RCC 7860 (cell line): ENCODE measurements at places on chromosomes 11 and 22.

DNA sequence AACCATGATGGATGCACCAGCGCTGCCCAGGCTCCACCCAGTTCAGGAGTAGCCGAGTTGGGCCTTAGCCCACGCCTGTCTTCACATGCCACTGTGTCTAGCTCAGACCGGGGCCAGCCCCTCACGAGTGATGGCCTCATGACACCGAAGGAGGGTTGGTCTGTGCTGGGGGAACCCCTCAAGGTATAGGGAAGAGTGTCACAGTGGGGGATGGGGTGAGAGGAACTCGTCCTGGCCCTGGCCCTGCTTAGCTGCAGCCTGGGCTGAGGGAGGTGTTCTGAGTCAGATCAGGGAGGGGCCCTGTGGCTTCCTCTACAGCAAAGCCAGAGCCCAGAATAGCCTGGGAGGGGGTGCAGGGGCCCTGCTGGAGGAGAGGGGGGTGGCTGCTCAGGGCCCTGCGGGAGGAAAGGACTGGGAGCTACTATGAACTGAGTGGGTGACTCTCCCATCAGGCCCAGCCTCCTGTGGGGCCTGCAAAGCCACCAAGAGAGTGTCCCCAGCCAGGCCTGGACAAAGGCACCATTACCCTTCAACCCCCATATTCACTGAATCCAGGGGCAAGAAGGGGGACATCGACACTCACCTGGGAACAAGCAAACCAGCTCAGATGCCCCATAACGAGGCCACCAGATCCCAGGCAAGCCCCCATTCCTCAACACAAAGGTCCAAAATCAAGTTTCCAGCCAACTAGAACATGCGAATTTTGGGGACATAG is 41.2 kb downstream of the IGLL5 start:
- DNase-seq = no peak

DNA sequence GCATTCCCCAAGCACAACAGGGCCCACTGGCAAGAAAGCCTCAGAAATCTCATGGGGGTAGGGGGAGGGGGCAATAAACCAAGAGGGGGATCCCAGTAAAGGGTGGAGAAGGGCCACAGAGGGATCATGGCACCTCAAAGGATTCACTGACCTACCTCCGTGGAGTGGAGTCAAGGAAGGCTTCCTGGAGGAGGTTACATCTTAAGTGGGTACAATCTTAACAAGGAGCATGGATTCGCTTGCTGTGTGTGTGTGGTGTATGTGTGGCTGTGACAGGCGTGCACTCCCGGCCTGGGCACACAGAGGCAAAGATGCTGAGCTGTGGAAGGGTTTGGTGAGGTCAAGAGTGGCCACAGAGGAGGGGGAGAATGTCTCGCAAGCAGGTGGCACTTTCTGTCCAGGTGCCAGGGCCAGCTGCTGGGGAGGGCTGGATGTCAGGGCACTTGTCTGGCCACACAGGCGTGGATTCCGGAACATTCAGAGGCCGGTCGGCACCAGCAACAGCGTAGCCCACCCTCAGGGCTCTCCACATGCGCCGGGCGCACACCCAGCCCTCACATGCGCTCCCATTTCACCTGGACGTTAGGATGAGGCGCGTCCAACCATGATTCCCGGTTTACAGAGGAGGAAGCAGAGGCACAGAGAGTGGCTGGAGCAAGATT is 43.3 kb downstream of the WNT7B start:
- DNase-seq = no peak

- no peak for DNase-seq
Observed at GRCh38 chr11:96267001-96267495, 75.9 kb downstream of the MAML2 start.

- DNase-seq = no peak
Observed at GRCh38 chr11:31827455-31828206, 16.5 kb upstream of the PAX6 start.

DNA sequence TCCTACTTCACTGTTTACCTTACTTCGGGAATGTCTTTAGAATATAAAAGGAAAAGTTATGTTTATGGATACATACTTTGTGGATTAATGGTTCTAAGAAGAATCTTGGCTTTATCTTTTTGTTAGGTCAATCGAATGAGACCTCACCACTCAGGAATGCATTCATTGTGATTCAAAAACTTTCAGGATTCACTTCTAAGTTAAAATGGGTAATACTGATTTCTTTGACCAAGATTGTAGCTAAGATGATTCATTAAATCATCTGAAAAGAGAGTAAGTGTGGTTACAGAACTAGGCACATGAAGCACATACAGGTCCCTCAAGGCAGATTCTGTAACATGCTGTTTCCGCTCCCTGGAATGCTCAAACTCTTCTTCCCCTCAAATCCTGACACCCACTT is 716.4 kb downstream of the KCNA4 start:
- peak; percentile 73 for DNase-seq

- no peak for DNase-seq
Observed at GRCh38 chr22:19666673-19667593, 47.4 kb upstream of the SEPTIN5 start.

- DNase-seq = no peak
Observed at GRCh38 chr22:39715778-39716495, 145.4 kb downstream of the CACNA1I start.

DNA sequence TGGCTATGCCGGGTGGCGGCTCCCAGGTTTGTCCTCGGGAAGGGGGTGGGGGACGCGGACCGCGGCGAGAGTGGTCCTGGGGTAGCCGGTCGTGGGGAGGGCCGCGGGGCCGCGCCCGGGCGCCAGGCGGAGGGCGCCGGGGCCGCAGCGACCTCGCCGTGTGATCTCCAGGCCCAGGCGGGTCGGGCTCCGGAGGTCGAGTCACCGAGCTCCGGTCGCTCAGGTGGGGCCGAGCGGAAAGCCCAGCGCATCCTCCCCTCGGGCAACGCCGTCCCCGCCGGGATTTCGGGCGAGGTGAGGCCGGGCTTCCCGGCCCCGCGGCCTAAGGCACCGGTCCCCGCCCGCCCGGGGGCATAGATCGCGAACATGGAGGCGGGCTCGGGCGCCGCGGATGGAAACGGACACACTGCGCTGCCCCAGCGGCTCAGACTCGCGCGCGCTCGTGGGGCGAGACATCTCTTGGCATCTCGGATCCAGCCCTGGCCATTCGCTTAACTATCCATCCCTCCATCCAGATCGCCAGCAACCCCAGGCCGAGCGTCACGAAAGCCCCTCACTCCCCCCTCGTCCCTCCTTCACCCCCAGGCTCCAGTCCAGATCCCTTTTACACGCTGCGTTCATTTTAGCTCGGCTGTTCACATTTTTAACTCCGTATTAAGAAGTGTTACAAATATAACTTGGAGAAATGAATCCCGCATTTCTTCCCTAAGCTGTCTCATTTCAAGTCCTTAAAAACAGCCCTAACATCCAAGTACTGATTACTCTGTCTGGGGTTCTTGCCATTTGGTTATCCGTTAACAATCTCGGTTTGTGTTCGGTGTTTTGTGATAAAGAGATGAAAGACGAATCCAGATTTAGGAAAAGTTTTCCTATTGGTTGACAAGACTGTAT is 460 bp downstream of the ZC3H12C start:
- peak; percentile 12 for DNase-seq

GRCh38 chr11:67113231-67113721 is 5.8 kb upstream of the KDM2A start:
- DNase-seq = no peak

GRCh38 chr11:116374085-116374484 is 398.7 kb downstream of the BUD13 start:
- no peak for DNase-seq

GRCh38 chr22:35868938-35869337 is 151.3 kb downstream of the APOL5 start:
- no peak for DNase-seq

DNA sequence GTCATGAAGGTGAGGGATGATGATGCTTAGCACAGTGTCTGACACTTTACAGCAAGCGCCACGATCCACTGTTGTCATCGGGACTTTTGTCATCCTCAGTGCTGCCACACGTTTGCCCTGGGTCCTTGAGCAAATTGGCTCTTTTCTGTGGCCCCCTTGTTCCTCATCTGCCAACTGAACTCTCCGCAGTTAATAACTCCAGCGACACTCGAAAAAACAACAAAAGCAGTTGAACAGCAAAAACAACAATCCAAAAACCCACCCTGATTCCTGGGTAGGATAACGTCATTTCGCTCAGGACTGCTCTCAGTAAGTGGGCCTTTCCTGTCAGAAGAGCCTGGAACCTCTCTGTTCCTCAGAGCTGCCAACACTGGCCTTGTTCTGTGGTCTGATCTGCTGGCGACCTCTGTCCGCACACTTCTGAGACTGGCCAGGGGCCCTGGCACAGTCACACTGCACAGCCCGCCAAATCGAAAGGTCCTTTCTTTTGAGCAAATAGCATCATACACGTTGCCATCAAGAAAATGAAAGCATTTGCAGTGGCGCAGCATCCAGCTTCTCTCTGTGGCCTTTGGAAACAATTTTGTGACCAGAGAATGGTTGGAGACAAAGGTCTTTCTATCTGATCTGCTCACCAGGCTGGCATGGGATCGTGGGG is 79.9 kb upstream of the SYT13 start:
- no peak for DNase-seq

DNA sequence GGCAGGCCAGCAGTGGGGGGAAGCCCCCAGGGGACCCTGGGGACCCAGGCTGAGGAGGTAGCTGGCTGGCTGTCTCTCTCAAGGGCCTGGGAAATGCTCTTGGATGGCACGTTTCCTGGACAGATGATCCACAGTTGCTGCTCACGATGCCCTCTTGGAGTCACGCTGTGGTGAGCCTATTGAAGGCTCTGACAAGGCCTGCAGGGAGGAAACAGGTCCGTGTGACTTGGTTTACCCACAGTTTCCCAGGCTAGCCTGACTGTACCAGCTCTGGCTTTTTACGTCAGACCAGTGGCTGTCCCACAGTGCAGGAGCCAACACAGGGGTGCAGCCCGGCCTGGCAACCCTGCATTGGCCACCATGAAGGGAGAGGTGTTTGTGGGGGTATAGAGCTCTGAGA is 29.2 kb upstream of the PPARA start:
- DNase-seq = no peak

GRCh38 chr11:10414659-10415058 is 40.4 kb upstream of the AMPD3 start:
- DNase-seq = no peak

DNA sequence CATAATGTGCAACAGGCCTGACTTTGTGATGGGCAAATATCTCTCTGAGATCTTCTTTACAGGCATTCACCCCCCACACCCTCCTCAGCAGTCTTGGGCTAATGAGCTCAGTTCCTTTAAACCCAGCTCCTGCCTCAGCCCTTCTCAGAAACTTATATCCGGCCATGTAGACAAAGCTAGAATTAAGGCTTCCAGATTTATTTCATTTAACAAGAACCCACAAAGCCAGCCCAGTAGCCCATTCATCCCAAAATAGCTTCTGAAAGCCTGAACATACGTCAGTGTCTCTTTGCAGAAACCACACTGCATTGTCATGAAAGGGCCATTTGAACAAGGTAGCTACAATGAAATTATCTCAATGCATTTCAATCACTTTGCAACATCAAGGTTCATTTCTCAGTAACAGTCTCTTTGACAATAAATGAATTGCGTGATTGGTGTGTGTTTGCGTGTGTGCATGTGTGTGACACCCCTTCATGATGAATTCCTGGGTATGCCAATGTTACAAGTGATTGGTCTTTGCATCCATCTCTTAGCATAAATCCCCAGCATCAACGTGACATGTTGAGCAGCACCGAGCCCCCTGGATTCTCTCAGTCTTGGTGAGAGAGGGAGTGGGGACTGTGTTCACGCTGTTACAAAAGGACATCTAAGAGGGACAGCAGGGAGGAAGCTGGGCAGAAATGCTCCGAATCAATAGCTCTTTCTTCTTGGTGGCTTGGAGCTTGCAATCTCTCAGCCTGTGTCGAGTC is 299.6 kb downstream of the KIRREL3 start:
- no peak for DNase-seq

DNA sequence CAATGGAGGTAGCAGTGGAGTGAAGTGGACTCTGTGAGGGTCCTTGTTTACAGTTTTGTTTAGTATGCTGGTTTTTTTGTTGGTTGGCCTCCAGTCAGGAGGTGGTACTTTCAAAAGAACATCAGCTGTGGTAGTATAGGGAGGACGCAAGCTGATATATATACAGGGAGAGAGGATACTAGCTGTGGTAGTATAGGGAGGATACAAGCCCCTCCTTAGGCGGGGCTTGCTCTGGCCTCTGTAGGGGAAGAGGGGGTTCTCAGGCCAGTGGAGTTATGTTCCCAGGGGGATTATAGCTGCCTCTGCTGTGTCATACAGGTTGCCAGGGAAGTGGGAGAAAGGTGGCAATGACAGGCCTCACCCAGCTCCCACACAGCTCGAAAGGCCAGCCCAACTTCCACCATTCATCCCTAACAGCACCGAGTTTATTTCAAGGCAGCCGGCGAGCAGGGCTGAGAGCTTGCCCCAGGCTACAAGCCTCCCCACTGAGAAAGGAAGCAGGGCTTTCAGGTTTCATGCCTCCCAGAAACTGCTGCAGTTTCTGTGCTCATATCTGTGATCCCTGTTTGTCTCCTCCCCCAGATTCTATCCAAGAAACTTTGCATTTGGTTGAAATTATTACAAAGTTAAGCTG is 10.4 kb downstream of the OR52E6 start:
- DNase-seq = no peak
